IPS-NIHi11 (cell line): ENCODE measurements at places on chromosomes 6 and 20.

DNA sequence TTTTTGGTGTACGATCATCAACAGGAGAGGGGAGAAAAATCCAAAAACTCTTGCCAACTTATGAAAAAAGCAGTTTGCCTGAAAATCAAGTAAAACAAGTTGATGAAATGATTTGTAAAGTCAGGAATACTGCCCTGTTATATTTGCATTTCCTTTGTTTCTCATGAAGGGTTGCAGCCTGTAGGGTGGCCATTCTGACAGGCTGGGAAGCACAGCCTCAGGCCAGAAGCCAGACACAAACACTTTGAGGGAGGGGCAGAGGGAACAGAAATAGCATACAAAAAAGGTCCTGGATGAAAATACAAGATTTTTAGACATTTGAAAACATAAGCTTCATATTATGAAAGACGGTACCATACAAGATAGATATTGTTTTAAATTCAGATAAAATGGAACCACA lies 109.8 kb downstream of the DTNBP1 start:
- no peak for DNase-seq

- DNase-seq, result no peak
Observed at GRCh38 chr20:50221501-50222308, 31.1 kb downstream of the CEBPB start.

- no peak for DNase-seq
Observed at GRCh38 chr6:153032255-153032882, 29.9 kb upstream of the MTRF1L start.

GRCh38 chr20:57860576-57860975 lies 150.8 kb upstream of the PMEPA1 start:
- no peak for DNase-seq

DNA sequence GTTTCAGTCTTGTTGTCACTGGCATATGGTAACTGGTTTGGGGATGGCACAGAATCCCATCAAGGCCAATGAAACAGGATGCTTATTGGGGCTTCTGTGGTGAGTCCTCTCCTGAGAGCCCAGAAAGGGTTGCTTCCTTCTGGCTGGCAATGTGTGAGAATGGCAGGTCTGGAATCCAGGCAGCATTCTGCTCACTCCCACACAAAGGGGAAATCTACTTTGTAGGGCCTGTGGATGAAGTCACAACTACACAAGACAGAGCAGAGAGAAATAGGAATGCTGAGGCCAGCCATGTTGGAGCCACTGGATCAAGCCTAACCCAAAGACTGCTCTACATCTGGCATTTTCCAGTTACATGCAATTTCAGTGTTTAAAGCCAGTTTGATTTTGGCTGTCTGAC lies 15.7 kb downstream of the PLAGL2 start:
- no peak for DNase-seq

- DNase-seq, result no peak
Observed at GRCh38 chr6:1736346-1737105, 126.8 kb downstream of the FOXC1 start.

GRCh38 chr6:54910921-54911320 lies 64.3 kb downstream of the FAM83B start:
- no peak for DNase-seq

DNA sequence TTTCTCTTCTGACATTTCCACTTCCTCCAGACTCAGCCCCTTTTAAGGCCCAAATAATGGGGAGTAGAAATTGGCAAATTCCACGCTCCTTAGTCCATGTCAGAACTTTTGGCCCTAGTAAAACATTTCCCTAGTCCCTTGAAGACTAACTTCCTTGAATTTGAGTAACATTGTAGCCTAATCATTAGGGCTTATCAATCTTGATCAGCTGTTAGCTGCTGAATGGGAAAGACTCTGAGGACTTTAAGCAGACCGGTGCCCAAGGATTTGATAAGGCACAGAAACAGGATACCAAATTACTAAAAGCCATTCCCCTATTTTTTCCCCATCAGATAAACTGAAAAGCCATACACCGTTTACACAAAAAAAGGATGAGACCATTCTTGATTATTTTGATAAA lies 37.0 kb upstream of the ECI2 start:
- DNase-seq, result no peak

GRCh38 chr6:33787954-33788693 lies 806 bp downstream of the LEMD2 start:
- peak; percentile 68 for DNase-seq

- no peak for DNase-seq
Observed at GRCh38 chr20:37939701-37940560, 37.0 kb downstream of the VSTM2L start.

DNA sequence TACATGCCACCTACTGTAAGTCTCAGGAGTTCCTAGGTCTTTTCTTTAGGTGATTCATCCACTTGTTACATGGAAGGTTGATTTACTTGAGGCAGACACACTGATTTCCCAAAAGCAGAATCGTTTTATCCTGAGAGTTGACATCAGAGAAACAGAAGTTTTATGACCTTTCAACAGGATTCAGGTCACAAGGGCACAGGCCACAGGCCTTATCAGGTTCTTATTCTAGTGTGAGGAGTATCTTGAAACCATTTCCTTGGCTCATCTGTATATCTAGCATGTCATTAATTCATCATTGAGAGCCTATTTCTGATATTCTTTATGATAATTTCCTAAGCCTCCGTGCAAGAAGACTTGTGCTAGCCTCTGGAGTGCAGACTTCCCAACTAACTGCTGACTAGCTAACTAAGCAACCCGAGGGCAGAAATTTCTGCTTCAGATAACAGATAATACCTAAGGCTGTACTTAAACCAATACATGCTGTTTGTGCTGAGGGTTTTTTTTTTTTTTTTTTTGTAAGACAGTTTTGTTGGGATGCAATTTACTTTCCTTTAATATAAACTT lies 44.9 kb upstream of the RFPL4B start:
- no peak for DNase-seq

DNA sequence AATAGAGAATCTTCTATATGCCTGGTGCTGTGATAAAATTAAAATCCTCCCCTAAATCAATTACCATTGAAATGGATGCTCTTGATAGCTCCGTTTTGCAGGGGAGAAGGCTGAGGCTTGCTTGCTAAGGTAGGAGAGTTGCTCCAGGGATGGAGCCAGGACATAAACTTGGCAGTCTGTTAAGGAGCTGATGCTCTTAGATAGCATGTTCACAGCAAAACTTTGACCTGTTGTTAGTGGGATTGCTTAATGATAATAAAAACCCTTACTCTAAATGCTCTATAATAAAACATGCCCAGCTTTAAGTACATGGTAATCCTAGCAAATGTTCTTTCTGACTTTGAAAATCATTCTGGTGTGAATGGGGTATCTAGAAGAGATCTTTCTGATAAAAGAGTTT lies 228.4 kb upstream of the JAG1 start:
- DNase-seq, result no peak

GRCh38 chr6:137430954-137431353 lies 63.2 kb downstream of the OLIG3 start:
- DNase-seq, result no peak

- DNase-seq, result no peak
Observed at GRCh38 chr6:96907498-96907897, 9.8 kb upstream of the NDUFAF4 start.

DNA sequence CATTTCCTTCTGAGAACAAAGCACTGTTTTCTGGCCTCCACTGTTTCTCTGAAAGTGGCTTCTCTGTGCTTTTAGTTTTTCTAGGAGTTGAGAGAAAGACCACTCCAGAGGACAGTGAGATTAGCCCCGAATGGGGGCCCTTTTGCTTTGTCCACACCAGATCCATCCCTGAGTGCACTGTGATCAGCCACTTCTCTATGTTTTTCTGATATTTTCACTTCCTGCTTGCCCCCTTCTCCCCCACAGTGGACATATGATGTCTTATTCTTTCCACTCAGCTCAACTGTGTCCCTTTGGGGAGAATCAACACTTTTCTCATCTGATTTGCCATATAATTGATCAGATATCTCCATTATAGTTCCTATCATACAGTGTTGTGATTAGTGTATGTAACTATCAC lies 35.6 kb upstream of the HIVEP1 start:
- DNase-seq, result no peak

GRCh38 chr6:134394905-134395304 lies 77.0 kb upstream of the SGK1 start:
- DNase-seq, result no peak

DNA sequence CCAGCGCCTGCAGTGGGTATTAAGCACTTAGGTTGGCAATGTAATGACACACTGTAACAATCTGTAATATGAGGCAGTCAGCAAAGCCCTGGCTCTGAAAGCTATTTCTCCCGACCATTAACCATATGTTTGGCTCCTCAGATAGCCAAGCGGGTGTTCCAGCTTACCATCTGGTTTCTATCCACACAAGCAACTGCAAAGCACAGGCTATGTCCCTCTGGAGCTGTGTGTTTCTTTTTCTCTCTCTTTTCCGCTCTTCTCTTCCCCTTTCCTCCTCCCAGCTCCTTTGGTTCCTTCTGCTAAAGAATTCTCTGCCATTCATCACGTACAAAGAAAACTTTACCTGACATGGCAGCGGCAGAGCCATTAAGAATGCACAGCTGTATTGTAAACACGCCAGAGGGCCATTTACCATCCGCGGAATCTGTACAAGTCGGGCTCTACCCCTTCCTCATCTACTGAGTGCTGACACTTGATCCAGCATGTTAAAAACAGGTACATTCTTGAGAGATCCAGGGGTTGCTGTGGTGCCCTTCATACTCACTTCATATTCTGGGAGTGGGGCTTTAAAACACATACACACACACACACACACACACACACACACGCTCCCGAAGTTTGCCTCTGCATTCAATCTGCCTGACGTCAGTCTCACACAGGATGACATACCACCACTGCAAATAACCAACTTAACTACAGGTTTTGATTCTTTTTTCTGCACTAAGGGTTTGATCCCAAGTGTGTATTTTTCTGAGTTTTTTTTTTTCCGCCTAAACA lies 77.2 kb downstream of the BACH2 start:
- peak; percentile 18 for DNase-seq

- DNase-seq, result no peak
Observed at GRCh38 chr6:130105996-130106704, 87.8 kb downstream of the L3MBTL3 start.

GRCh38 chr6:113857556-113858479 lies 673 bp downstream of the MARCKS start:
- DNase-seq, result peak; percentile 29

DNA sequence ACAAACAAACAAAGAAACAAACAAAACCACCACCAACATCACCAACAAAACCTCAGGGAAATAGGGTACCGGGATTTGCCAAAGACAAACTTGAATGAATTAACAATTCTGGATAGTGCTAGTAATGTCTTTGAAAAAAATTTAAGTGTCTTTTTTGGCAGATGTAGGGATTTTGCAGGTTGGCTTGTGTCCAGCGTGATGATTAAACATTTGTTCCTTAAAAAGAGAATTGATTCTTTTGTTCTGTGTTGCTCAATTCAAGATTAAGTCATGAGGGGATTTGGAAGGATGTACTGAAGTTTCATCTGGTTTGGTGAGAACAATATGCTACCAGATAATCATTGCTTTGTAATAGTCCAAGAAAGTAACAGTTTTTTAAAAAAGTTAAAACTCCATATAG lies 125.1 kb upstream of the HS3ST5 start:
- DNase-seq, result no peak

DNA sequence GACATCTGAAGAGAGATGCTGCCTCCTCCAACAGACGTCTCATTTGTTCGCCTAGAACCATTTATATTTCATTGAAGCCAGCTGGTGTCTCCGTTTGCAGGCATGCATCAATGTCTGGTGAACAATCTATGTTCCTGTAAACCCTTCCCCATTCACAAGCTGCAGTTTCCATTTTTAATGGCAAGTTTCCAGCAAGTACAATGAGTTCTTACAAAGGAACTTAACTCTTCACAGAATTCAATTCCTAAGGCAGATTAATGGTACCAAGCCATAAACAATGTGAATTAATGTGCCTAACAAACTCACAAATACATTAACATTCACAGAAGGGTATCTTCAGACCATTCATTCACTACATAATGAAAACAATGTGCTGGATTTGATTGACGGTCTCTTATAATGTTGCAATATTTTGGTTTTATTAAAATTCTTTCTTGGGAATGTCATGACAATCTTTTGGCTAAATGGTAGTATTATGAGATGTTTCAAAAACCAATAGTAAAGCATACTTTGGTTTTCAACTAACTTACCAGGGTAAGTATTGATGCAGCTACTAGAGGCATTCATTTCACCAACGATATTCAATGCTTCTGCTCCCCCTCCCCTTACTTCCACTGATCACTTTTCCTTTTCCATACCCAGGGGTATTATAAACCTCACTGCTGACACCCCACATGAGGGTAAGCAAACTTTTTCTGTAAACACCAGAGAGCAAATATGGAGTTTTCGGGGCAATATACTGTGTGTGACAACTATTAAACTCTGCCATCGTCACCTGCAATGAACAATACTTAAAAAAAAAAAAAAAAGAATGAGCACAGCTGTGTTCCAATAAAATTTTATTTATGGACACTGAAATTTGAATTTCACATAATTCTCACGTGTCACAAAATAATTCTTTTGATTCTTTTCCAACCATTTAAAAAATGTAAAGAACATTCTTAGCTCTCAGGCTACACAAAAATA lies 4.2 kb downstream of the AKIRIN2 start:
- DNase-seq, result no peak

DNA sequence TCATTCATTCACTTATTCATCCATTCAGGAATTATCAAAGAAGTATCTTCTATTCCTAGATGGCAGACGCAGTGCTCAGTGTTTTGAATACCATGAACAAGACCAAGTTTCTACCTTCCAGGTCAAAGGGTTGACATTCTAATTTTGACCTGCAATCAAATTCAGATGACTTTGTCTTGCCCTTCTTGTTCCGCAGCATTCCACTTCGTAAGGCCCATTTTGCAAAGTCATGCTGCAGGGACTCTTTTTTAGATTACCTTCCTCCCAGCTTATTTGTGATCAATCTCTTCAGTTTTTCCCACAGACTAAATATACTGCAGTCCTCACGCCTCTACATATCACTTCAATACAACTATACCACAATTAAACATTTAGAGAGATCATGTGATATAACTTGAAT lies 7.1 kb upstream of the TAAR1 start:
- peak; percentile 17 for DNase-seq

GRCh38 chr6:127343809-127344659 lies 625 bp upstream of the ECHDC1 start:
- peak; percentile 15 for DNase-seq

DNA sequence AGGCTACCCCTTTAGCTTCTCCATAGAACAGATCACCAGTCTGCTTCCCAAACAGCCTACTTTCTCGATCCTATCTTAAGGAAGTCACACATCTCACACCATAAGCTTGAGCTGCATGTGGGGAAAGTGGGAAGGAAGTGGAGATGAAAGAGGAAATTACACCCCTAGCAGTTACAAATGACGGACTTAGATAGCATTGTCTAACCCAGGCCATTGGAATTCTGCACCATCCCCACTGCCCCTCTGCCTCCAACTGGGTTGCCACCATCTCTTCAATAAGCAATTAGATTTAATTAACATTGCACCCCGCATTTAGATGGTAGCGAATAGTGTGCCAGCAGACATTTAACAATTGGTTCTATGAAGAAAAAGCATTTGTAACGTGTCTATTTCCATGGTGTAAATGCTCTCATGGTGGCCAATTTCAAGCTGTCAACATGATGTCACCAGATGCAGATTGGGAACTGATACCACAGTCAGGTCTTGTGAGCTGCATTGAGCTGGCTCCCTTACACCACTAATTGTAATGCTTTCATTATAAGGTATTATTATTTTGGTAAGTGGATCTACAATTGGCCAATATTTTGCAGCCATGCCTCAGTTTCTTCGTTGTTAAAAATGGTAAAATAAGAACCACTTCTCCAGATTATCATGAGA lies 124.7 kb downstream of the CD24 start:
- no peak for DNase-seq

GRCh38 chr20:23086056-23086566 lies at the start of gene CD93:
Gene CD93, minus strand, starts transcription at chr20:23086324. Its CDS starts 132 bp downstream, at chr20:23086192.
- DNase-seq, result no peak
